ENCODE measurements at places on chromosomes 11 and 22.

DNA sequence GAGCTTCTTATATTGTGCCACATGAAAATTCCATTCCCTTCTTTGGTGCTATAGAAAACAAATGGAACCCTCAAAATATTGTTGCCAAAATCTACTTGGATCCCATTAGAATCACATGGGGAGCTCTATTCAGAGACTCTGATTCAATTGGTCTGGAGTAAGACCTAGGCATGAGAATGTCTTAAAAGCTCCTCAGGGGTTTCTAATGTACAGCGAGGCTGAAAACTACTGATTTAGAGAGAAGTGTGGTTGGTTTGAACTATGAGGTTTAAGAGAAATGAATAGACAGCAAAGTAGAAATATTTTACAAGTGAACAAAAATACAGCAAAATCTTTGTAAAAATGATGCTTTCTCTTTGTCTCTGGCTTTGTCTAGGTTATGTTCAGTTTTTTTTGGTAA lies 514.7 kb downstream of the CNTN5 start:
- DNase-seq, result no peak

DNA sequence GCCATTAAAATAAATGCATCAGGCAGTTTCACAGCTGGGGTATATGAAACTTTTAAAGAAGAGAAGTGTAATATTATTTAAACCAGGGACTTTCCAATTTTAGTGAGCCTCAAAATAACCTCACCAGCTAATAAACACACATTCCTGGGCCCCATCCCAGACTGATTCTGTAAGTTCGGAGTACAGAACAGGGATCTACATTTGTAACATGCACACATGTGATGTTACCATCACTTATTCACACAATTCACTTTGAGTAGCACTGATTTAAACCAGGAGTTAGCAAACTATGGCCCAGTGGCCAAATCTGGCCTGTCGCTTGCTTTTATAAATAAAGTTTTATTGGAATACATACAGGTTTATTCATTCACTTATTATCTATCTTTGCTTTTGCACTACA lies 62.0 kb downstream of the STK33 start:
- DNase-seq, result no peak

DNA sequence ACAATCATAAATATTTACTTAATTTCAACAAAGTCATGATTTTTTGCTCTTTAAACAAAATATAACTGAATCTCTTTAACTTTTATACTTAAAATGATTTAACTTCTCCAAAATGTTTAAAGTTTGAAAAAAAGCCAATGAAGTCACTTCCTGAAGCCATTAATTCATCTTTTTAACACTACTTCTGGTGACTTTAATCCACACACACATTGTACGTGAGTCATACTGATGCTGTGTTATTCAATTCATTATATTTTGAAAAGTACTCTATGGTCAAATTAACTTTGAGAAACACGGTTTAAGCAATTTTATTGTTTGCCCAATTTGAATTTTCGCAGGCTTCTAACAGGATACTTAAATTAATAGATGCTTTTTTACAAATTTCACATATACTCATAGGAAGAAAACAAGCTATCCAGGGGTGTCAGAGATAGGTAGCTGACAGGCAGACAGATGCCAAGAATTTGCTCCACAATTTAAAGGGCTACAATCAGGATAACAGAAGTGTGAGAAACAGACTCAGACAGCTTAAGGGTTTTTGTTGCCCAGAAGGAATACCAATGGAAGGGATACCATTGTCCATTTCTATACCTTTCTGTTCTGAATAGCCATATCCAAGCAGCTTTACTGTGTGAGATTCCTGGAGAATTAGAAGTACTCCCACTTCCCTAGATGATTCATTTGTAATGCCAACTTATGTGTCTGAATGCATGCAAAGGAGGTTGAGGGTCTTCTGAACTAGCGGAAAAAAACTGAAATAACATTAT lies 118.4 kb downstream of the RBFOX2 start:
- DNase-seq, result no peak

DNA sequence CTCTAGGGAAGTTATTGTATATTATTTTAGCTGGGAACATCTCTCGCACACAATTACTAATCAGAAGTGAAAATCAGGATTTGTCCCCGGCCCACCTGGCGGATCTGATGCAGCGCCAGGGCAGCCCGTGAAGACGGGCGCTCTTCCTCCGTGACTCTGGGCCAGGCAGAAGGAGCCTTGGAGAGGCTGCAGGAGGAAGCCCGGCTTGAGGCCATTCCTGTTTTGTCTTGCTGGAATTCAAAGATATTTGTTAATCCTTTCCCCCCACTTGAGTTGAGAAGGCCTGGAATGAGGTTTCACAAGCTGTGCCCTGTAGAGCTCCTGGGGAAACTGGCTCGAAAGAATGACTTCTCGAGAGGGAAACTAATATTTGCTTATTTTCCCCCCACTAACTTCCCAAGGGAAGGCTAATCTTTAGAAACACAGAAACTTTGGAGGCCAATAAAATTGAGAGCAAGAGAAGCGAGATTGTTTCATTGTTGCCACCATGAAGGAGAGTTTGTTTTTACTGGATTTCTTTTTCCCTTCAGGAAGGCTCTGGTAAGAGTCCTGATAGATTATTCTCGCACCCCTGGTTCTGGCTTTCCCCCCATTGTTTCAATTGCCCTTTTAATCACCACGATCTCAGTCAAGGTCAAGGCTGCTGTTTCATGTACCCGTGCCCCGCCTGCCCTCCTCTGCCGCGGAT lies 92.8 kb upstream of the SEPTIN5 start:
- DNase-seq, result no peak

DNA sequence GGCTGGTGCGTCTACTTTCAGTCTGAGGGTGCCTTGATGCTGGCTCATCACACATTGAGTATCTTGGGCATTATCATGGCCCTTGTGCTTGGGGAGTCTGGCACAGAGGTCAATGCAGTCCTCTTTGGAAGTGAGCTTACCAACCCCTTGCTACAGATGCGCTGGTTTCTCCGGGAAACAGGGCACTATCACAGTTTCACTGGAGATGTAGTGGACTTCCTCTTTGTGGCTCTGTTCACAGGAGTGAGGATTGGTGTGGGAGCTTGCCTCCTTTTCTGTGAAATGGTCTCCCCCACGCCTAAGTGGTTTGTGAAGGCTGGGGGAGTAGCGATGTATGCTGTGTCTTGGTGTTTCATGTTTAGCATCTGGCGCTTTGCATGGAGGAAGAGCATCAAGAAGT lies 4.9 kb downstream of the TLCD5 start:
- DNase-seq, result no peak

GRCh38 chr11:58769308-58769707 lies 37.6 kb upstream of the GLYAT start:
- no peak for DNase-seq

DNA sequence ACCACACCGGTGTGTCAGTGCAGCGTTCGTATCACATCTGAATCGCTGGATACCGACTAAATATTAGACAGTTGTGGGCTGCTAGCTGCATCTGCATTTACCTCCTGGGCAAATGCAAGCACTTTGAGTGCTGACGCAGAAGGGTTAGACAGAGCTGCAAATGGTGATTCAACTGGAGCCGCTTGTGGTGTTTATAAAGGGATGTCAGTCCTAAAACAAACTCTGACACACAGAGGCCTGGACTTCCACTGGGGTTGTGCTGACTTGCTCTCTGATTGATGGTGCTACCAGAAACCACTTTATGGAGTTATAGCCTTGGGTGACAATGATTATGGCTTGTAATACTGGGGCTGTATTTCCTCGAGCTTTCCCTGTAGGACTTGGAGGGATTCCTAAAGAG lies 374.4 kb downstream of the NTM start:
- DNase-seq, result no peak

DNA sequence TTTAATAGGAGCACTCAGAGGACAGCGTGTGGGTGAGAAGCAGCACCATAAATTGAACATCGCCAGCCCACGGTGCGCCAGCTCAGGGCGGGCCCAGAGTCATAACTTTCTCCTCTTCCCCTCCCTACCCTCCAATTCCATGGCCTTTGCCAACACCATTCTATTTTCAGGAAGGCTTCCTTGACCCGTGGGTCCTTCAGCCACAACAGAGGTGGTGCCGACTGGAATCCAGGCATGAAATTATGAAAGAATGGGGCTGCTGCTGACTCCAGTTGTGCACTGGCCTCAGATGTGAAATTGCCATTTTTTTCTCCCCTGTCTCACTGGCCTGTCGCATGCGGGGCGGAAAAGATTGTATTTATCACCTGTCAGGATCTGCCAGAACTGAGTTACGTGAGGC lies 345.9 kb downstream of the MIAT start:
- no peak for DNase-seq

GRCh38 chr11:101705972-101706371 lies 122.2 kb upstream of the TRPC6 start:
- DNase-seq, result no peak

- no peak for DNase-seq
Measured at GRCh38 chr11:66287889-66288670, 863 bp downstream of the YIF1A start.

- no peak for DNase-seq
Measured at GRCh38 chr11:3192511-3193372, 25.9 kb downstream of the MRGPRG start.

DNA sequence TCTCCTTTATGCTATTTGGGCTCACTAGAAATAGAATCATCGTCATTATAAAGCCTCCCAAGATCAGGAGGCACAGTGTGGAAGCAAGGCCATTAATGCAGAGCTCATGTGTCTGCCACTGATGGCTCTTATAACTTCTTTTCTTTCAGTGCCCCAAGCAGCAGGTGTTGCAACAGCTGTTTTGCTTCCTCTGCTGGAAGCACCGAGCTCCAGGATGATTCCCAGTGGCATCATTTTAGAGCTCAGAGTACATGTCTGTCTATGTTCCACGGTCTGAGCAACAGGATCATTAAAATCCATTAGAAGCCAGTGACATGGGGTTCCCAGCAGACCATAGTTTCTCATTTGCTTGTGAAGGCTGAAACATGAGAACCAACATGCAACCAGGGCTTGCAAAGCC lies 803.0 kb upstream of the FAT3 start:
- DNase-seq, result no peak
